Activated CD4-positive, alpha-beta T cell treated with anti-CD3 and anti-CD28 coated beads, Interleukin-2, Interleukin-6, amounts not matched to agents 100 ng/mL and 50 ng/mL, durations not matched to agents 16 hours and 8 hours (primary cell): ENCODE measurements at places on chromosomes 1 and 21.

GRCh38 chr1:219128957-219129356 lies 44.7 kb upstream of the LYPLAL1 start:
- no peak for DNase-seq

DNA sequence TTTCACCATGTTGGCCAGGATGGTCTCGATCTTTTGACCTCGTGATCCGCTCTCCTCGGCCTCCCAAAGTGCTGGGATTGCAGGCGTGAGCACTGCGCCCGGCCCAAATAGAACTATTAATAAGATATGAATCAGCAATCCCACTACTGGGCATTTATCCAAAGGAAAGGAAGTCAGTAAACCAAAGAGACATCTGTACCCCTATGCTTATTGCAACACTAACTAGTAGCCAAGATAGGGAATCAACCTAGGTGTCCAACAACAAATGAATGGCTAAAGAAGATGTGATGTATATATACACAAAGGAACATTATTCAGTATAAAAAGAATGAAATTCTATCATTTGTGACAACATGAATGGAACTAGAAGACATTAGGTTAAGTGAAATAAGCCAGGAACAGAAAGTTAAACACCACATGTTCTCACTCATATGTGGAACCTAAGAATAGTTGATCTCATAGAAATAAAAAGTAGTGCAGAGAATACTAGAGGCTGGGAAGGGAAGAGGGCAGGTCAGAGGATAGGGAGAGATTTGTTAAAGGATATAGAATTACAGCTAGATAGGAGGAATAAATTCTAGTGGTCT lies 48.8 kb downstream of the XPR1 start:
- no peak for DNase-seq

DNA sequence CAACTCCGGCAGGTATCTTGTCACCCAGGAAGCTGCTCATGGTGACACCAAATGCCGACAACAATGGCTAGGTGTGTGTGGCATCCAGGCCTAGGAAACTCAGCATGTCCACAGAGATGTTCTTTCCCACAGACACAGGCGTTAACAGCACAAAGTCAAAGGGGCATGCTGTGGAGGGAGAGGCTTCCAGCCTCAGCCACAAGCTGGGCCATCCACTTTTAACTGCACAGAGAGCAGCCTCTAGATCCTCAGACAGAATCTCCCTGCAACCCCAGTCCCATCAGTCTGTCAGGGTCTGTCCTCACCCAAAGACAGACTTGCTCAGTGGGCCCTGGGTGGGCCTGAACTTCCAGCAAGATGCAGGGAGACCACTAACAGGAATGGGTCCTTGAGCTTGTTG lies 58.5 kb upstream of the BCAR3 start:
- DNase-seq: no peak

GRCh38 chr21:35873441-35873840 lies 186.9 kb downstream of the SETD4 start:
- no peak for DNase-seq

GRCh38 chr1:203999618-204000017 lies 73.3 kb upstream of the SOX13 start:
- DNase-seq: no peak

- DNase-seq: no peak
Measured at GRCh38 chr1:230381049-230381467, 45.1 kb downstream of the PGBD5 start.

- no peak for DNase-seq
Measured at GRCh38 chr1:208291923-208292711, 47.9 kb upstream of the PLXNA2 start.

DNA sequence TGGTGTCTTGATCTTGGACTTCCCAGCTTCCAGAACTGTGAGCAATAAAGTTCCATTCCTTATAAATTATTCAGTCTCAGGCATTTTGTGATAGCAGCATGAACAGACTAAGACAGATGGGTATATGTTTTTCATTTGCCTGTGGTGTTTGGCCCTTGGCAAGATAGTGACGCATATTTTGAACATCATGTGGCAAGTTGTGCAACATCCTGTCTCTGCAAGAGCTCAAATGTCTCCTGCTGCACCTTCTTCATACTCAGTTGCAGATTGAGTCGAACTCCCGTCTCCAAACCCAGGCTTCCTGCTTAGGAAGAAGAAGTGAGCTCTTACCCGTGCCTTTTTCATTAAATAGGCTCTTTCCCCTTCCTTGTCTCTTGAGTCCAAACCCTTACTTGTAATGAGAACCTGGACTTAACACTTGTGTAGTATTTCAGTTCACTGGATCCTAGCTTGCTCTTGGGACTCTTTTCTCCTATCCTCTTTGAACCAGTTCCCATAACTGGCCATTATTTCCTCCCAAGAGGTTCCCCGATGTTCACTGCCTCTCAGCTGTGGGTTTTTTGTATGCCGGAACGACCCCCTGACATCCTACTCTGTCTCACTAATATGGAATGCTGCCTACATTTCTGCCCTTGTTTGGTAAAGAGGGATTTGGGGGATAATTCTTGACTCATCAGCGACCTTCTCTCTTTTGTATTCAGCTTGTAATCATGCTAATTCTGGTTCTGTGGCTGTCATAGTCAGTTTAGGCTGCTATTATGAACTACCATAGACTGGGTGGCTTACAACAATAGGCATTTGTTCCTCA lies 125.0 kb upstream of the KCNK2 start:
- peak; percentile 42 for DNase-seq

- DNase-seq: peak; percentile 23
Measured at GRCh38 chr1:205304695-205305070, 16.9 kb downstream of the NUAK2 start.

GRCh38 chr1:93448292-93448982 lies 519 bp downstream of the FNBP1L start:
- no peak for DNase-seq

DNA sequence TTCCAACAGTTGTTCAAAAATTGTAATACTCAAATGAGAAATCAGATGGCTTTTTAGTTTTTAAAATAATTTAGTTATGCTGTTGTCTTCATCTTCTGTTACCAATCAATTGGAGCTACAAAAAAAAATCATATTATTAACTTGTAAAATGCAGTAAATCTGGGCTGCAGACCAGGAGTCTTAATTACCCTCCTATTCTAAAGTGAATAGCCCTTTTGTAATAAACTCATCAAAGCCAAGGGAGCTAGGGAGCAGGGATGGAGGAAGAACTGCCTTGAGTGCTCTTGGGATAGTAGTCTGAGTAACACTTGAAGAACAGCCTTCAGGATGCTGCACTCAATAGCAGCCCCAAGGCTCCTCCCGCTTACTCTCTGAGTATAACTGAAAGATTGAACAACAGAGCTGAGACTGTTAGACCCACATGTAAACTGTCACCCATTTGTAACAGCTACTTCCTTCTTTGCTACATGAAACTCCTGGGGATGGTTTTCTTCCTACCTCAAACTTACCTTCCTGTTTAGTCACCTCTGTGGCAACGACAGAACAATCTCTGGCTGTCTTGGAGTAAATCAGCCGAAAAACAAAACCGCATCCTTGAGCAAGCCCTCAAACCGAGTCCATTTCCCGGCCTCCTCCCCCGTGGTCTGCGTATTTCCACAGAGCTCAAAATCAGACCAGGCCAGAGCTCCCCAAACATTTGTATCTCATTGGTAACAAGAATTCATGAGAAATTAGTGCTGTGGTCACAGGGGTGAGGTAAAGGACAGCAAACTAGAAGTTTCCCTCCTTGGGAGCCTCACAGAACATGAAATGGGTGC lies 55.9 kb downstream of the CD58 start:
- peak; percentile 92 for DNase-seq

- no peak for DNase-seq
Measured at GRCh38 chr1:14884614-14885175, 268.9 kb upstream of the TMEM51 start.

GRCh38 chr1:234713859-234714258 lies 103.9 kb upstream of the IRF2BP2 start:
- no peak for DNase-seq

DNA sequence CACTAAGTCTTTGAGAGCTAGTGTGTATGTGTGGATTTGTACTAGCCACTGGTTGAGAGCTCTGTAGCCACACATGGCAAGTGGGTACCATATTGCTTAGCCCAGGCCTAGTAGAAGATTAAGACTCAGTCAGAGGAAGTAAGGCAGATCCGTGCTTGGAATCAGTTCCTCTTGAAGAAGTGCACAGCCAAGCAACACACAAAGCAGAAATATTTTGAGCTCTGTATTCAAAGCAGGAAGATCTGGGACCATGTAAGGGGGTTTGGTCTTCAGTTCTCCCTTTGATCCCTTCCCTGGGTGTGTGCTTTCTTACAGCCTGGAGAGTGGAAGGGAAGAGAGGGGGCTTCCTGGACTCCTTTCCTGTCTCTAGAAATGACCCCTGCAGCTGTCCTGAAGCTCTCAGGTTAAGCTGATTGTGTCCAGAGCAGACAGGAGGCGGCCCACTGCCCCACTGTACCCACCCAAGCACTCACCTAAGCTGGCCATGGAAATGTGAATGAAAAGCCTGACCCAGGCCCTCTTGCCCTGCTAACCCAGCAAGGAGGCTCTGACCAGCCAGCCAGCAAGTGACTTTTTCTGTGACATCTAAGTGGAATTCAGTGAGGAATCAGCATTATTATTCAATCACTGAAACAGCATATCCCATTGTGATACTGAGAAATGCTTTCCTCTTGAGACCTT lies 3.6 kb downstream of the ETS2 start:
- no peak for DNase-seq

GRCh38 chr1:1430992-1431844 lies 4.3 kb upstream of the VWA1 start:
- DNase-seq: no peak

DNA sequence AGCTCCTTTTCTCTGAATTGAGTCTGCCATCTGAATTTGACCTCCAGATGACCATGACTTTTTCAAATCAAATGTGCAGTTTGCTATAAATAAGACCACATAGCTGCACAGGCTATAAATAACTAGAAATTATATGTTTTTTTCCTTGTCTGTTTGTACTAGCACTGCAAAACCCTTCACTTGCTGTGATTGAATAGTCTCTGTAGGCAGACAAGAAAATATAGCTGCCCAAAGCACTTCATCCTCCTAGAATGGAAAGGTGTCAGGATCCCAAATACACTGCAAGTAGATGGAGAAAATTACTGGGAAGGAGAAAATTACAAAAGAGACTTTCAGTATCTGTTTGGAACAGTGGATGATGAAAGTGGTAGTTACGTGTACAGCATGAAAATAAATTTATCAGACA lies 175.8 kb downstream of the APP start:
- no peak for DNase-seq

- DNase-seq: no peak
Measured at GRCh38 chr1:160451119-160451858, 50.9 kb downstream of the VANGL2 start.

DNA sequence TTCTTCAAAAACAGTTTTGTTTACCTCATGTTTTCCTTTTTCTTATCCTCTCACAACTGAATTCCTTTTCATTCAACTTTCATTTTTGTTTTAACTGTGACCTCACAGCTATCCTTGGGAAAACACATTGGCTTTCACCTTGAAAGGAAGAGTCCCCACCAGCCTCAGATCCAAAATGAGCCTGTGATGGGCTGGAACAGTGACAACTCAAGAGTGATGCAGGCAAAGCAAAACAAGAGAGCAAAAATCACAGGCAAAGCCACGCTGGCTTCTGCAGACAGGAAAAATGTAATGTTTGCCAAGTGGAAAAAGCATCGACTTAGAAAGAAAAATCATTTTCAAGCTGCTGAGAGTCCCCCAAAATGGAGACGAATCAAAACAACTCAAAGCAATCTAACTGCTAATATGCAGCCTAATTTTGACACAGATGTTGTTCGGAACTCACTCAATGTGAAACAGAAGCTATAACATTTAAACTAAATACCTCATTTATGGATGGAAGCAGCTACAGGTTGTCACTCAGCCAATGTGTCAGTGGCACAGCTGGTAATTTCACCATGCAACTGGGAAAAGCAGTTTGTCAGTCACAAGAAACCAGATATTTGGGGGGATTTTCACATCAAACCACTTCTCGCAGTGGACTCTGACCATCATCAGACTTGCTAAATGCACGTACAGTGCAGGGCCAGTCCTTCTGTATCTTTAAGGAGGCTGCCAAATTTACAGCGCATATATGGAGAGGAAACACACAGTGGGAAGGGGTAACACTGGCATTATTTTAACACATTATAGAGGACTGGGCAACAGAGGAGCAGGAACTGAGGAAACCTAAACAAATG lies 50.7 kb downstream of the ALG14 start:
- no peak for DNase-seq

GRCh38 chr1:169462385-169462784 lies 23.4 kb downstream of the SLC19A2 start:
- no peak for DNase-seq

- DNase-seq: no peak
Measured at GRCh38 chr21:21715266-21715969, 717.2 kb downstream of the NCAM2 start.

GRCh38 chr1:110003747-110004428 lies 19.3 kb downstream of the AHCYL1 start:
- DNase-seq: peak; percentile 70

- no peak for DNase-seq
Measured at GRCh38 chr1:215645182-215645581, 78.1 kb downstream of the KCTD3 start.

- no peak for DNase-seq
Measured at GRCh38 chr1:171455967-171456366, 29.4 kb upstream of the PRRC2C start.

DNA sequence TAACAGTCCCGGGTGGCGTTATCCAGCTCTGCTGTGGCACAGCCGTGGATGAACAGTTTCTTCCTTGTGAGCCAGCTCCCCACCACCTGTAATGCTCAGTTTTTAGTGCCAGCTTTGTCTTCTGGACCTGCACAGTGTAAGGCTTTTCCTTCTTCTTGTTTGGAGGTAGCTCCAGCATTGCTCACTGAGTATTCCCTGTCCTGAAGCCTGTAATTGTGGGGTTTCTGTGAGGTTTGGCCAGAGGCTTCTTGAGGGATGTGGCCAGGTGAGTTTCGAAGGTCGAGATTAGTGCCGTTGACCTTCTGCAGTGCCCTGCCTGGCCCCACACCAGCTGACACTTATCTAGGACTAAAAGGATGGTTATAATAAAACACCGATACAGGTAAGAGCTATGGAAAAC lies 75.0 kb downstream of the PBX1 start:
- DNase-seq: no peak

GRCh38 chr1:244865028-244865371 lies 657 bp upstream of the HNRNPU start:
- DNase-seq: peak; percentile 29

DNA sequence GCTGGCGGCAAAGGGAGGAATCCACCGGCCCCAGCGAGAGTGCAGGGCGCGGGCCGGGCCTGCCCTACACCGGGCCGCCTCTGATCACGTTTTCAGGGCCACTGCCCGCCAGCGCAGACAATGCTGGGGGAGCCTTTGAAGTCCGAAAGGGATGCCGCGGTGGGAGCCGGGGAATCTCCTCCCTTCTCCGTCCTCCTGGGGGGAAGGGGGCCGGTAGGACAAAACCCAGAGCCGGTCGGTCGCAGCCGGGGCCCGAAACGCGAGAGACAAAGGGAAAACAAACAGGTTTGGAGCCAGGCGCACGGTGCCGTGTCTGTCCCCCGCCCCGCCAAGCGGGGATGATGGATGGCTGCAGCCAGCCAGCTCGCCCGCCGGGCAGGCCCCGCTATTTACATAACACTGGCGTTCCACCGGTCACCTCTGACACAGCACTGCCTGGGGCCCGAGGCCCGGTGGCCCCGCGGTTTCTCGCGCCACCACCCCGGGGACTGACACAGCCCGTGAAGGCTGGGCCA lies 92.0 kb downstream of the CASZ1 start:
- DNase-seq: no peak

- DNase-seq: no peak
Measured at GRCh38 chr1:226973371-226973897, 33.3 kb downstream of the COQ8A start.
